ENCODE measurements at places on chromosomes 5 and 9.

- DNase-seq = no peak
Measured at GRCh38 chr5:181161534-181162175, 14.3 kb downstream of the OR2V2 start.

GRCh38 chr5:9519537-9519936 is 26.3 kb downstream of the SEMA5A start:
- DNase-seq = no peak

GRCh38 chr5:175842951-175843793 is 28.2 kb upstream of the CPLX2 start:
- DNase-seq = no peak

- DNase-seq = no peak
Measured at GRCh38 chr9:97930972-97931371, 7.0 kb downstream of the HEMGN start.

DNA sequence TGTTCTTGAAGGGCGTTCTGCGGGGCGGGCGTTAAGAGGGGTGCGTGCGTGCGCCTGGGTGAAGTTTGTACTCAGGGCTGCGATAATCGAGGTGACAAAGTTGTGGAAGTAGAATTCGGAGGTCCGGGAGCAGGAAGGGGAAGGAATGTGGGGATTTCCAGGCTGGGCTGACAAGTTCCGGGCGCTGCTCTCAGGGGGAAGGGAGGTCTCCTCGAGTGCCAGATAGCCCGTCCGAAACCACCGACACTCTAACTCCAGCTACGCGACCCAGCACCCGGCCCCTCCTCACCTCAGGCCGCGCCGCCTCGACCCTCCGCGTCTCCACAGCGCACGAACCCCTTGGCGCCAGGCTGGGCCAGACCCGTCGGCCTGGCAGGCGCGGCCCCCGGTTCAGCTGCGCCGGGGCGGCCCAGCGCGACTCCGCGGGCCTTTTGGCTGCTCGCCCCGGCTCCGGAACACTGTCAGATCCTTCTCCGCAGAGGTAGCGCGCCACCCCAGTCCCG is at the start of gene IL6ST:
Gene IL6ST, minus strand, starts transcription at position 469 of the 503 bp plus-strand sequence. CDS start 18,685 bp downstream, outside the sequence.
- DNase-seq = no peak

DNA sequence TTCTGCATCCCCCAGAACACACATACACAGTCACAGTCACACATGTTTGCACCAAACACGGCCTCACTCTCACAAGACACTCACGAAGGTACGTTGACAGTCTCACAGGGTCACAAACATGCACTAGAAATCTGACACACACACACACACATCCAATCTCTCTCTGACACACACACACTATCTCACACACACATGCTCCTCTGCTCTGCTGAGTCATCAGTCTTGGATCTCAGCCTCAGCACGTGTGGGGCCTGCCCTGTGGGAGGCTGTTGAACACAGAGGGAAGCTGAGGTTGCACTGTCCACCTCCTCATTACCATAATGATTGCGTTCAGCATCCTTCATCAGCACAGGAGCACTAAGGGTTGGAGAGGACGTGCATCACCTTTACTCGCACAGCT is 188.8 kb downstream of the MTRR start:
- DNase-seq = no peak

- no peak for DNase-seq
Measured at GRCh38 chr5:36436306-36436705, 134.6 kb upstream of the RANBP3L start.

DNA sequence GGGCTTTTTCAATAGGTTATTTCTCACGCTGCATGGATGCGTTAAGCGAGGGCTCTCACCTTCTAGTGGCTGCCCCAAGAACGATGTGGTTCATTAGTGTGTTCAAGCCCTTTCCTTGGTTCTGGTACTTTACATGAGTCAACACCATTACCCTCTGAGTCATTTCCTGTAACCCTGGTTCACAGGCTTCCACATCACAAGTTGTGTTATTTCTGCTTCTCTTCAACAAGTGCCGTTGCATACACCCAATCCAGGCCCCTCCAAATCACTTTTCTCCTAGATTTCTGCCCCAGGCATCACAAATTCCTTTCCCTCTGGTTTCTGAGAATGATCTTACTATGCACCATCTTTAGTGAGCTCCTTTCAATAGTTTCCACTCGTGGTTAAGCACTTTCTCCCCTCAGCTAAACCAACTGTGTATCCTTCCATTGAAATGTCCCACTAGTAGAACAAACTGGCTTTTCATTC is 69.5 kb upstream of the RAD23B start:
- DNase-seq = no peak

DNA sequence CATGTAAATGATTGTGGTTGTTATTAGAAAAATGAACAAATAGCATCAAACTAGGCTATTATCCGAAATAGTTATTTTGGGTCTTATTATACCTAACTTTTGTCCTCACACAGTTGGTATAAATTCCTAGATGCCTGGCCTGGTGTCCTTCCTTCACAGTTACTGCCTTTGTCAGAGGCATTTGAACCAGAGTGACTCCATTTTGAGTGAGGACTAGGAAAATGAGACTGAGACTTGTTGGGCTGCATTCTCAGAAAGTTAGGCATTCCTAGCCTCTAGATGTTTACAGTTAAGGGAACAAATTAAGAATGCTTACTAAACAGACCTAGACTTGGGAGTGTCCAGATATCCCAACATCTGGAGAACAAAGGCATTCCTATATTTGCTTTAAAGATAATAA is 283.5 kb upstream of the C9orf72 start:
- no peak for DNase-seq

DNA sequence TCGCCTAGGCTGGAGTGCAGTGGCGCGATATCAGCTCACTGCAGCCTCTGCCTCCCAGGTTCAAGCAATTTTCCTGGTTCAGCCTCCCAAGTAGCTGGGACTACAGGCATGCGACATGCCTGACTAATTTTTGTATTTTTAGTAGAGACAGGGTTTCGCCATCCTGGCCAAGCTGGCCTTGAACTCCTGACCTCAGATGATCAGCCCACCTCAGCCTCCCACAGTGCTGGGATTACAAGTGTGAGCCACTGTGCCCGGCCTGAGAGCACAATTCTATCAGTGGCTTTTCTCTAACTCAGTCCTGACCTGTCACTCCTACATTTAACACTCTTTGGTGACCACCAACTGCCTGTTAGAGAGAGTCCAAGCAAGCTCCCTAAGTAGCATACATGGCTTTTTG is 82.7 kb upstream of the SPOCK1 start:
- no peak for DNase-seq

GRCh38 chr5:94337617-94338016 is 280.8 kb downstream of the KIAA0825 start:
- no peak for DNase-seq

DNA sequence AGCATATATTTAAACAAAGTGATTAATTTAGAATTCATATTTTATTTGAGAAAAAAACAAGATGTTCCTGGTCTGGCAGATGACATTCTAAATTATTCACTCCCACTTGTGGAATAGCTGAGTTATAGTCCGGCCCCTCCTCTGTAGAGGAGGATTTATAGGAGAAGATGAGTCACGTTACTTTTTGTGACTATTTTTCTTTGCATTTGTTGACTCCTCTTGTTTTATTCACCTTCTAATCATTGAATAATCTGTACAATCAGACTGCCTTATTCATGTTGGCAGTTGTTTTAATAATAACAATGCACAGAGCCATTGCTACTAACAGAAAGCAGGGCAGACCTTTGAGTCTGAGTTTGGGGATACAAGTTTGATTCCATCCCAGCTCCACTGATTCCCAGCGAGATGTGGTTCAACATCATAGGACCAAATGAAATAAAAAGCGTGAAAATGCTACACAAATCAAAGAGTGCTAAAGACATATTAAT is 23.2 kb downstream of the DOCK8 start:
- no peak for DNase-seq

DNA sequence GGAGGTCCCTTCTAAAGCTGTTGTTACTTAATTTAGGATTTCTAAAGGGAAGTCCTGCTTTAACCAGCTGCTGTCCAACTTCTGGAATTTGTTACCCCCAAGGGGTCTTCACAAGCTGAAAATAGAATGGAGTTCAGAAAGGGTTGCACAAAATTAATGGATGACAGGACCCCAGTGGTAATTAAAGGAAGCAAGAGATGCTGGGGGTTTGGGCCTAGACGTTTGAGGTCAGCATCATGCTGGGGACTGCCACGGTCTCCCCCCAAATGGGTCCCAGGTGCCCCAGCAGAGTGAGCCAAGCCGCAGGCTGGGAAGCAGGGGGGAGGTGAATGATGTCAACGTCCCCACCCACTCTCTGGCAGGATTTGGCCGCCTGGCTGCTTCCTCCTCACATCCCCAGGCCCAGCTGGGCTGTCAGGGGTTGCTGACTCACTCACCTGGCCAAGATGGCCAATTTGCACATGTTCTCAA is 97.5 kb upstream of the ARAP3 start:
- DNase-seq = no peak

- DNase-seq = no peak
Measured at GRCh38 chr5:74336297-74336696, 304.2 kb downstream of the ENC1 start.

- no peak for DNase-seq
Measured at GRCh38 chr5:169956756-169957155, 23.5 kb downstream of the INSYN2B start.

DNA sequence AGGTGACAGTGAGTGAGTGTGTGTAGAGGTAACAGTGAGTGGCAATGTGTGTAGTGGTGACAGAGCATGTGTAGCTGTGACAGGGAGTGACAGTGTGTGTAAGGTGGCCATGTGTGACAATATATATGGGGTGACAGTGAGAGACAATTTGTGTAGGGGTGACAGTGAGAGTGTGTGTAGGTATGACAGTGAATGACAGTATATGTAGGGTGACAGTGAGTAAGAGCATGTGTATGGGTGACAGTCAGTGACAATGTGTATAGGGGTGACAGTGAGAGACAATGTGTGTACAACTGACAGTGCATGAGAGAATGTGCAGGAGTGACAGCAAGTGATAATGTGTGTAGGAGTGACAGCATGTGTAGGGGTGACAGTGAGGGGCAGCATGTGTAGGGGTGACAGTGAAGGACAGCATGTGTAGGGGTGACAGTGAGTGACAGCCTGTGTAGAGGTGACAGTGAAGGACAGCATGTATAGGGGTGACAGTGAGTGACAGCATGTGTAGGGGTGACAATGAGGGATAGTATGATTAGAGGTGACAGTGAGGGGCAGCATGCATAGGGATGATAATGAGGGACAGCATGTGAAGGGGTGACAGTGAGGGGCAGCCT is 10.1 kb upstream of the GAPT start:
- no peak for DNase-seq

DNA sequence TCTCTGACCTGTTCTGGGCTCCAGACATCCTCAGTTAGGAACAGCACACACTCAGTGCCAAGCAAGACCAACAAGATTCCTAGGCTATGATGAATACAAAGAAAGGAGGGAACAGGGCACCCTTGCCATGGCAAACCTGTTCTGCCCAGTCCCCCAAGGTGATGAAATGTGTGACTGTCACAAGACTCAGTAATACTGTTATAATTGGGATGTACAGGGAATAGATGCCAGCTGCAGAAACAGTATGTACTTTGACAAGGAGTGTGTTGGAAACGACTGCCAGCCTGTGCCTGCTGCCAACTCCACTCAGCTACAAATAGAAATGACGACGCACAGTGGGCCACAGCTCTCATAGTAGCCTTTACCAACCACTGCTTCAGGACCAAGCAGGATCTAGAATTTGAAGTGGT is 453.0 kb downstream of the EFNA5 start:
- DNase-seq = no peak

DNA sequence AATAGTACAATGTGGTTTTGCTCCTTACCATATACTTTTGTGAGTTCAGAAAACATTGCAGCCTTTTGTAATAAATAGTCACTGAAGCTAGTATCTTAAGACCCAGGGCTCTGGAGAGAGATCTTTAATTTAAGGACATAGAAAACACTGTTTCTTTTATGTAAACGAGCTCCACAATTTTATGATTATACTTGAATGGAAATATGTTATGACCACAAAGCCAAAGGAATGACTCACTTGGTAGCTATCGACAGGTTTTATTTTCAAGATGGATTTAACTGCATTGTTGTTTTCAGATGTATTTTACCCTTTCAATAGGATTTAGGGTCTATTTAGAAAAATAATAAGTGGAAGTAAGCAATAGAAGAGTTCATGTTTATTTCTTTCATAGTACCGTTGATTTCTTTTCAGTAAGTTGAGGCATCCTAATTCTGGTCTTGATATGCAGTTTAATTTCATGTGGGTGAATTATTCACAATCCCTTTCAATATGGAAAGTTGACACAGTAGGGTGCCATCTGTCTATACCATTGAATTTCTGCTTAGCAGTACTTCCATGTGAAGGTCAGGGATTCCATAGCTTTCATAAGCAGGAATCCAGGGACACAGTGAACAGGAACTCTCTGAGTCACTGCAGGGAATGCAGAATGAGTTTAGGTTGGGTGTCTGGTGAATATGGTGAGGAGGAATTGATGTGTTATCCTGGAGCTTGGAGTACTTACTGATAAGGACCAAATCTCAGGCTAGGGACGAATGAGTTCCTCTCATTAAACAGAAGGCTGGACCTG is 157.6 kb downstream of the CD180 start:
- no peak for DNase-seq

- DNase-seq = no peak
Measured at GRCh38 chr9:33914887-33915628, 98.1 kb downstream of the UBE2R2 start.

DNA sequence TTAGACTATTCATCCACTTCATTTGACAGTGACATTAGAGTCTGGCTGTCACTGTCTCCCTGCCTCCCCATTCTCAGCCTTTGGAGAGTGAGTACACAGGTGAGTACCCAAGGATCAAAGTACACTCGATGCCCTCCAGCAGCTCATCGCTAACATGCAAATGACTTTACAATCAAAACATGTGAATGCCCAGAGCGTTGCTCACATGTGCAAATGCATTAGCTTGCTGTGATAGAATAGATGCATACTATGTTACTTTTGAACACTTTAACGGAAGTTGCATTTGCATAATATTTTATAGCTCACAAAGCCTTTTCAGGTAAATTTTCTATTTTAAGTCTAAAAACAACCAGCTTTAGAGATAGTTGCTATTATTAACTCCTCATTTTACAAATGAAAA is 107.6 kb downstream of the SYK start:
- no peak for DNase-seq

- no peak for DNase-seq
Measured at GRCh38 chr5:179166886-179167841, 107.0 kb downstream of the ZNF354C start.

- DNase-seq = no peak
Measured at GRCh38 chr9:124222918-124223720, 34.6 kb upstream of the NEK6 start.

GRCh38 chr9:127404631-127405030 is 7.7 kb downstream of the SLC2A8 start:
- no peak for DNase-seq

DNA sequence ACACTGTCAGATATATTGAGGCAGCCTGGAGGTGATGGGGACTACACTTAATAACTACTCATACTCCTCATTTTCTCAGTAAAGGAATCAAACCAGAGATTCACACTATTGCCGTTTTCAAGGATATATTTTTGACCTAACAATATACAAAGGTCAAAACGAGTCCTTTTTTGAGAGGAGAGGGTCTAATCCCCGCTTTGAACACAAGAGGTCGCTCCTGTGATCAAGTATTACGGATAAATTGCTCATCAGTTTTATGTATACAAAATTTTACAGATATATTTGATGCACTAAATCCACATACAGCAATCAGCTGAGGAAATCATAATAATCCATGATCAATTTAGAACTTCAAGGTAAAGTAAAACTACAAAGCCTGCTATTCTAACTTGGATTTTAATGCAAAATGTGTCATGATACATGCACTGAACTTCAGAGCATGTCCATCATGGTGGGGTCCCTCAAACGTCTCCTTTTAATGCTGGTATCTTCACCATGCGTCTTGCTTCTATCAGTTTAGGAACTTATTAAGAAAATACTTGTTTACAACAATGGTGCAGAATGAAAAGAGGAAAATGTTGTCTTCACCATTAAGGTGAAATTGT is 2.5 kb upstream of the ISL1 start:
- DNase-seq = no peak
